ENCODE measurements at places on chromosomes 5 and 9. TPM values are rescaled to one million over a fixed set of nuclear protein-coding genes. Genes with fewer than 3 reads are reported as not detected.
A peak's percentile ranks its signal among the peaks of the same experiment; 100 is the strongest.

DNA sequence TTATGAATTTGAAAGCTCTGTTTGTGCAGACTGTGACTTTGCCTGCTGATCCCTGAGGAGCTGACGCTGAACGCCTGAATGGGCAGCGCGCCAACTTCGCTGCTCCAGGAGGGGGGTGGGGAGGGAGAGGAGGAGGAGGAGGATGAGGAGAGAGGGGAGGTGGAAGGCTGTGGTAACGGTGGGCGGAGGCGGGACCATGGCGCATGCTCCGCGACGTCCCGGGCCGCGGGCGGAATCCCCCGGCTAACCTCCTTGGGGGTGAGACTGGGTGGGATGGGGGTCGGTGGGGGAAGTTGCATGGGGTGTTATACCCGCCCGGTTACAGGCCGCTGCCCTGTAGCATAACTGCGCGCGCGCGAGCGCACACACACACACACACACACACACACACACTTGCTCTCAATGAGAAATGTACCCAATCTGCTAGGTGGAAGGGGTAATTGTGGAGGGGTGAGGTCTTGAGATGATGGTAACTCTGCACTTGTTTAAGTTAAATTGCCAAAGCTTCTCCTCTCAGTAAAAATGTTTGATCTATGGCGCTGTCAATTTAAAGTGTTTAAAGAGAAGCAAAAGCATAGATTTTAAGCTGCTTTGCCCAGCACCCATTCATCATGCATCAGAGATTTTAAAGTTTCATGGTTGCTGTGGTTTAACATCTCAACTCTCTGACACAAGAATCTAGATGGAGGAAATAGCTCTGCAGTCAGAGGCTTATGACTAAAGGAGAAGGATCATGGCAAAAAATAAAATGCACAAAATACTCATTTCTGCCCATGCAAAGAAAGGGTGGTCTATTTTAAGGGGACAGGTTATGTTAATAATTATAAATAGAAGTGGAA lies 76.6 kb upstream of the TBCA start:
- peak; percentile 83 for DNase-seq

- peak; percentile 3 for DNase-seq
Measured at GRCh38 chr9:68640421-68641089, 64.5 kb upstream of the PIP5K1B start.

DNA sequence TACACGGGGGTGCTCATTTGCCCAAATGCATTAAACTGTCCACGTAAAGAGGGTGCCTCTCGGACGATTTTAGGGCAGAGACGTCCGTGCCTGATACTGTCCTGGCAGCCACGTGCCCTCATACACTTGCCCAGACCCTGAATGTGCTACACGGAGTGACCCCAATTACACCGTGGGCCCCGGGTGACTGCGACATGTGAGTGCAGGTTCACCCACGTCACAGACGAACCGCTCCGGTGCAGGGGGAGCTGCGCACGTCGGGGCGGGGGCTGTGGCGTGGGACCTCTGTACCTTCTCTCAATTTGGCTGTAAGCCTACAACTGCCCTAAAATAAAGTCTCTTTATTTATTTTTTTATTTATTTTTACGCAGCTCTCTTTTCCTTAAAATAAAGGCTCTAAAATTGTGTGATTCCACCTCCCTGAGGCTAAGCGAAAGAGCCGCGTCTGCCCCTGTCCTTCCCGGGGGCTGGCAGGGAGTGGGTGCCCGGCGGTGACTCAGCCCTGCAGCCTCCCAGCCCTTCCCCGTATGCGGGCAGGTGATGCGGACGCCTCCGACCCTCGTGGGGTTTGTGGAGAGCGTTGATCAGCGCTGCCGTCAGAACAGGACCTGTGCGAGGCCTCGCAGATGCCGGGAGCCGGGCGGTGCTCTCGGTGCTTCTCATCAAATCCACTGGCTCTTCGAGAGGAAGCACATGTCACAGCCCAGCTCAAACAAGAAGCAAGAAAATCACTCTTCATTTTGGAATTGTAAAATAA lies 9.2 kb upstream of the EGFL7 start:
- peak; percentile 22 for DNase-seq

FBP2 gene
- polyA plus RNA-seq: 22.0 TPM

CCIN gene
- 0.31 TPM for polyA plus RNA-seq

CCL27 gene
- polyA plus RNA-seq: not detected

SLC45A2 gene
- 0.20 TPM for polyA plus RNA-seq

FTMT gene
- polyA plus RNA-seq: not detected

ZNF300 gene
- 1.4 TPM for polyA plus RNA-seq
